Stimulated activated naive CD8-positive, alpha-beta T cell treated with anti-CD3 and anti-CD28 coated beads, Interleukin-15, amount 100 ng/mL, for 72 hours (primary cell): ENCODE measurements at places on chromosomes 7 and 10.

- DNase-seq, result no peak
Observed at GRCh38 chr10:114634609-114634979, 23.5 kb downstream of the ABLIM1 start.

DNA sequence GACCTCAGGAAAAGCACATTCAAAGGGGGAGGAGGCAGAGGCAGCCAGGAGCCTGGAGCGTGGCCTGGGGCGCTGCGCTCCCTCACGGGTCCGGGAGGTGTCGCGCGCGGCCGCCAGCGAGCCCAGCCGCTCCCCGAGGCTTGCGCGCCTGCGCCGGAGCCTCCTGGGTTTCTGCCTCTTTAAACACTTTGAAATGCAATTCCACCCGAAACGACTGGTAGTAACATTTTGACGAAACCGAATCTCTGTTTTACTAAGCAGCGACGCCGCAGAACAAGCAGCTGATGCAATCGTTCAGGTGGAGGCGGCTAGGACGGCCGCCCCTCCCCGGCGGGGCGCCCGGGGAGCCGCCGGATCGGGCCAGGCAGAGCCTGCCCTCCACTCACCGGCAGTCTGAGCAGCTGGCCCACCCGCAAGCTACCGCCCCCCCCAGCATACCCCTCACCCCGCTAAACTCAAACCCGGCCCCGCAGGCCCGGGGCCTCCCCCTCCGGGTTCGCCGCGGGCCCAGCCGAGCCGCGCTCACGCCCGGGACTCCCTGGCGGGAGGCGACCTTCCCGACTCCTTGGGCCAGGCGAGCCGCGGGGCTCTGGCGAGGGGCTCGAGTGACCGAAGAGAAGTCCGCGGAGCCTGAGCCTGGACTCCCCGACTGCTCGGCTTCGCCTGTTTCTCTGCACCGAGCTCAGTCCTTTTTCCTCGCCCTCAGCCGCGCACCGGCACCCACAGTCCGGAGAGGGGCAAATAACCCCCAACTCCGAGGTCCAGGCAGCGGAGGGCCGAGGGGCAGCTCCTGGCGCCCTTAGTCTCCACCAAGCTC, 3.2 kb downstream of the MKX start:
- peak; percentile 89 for DNase-seq

- no peak for DNase-seq
Observed at GRCh38 chr10:6080417-6080973, 8.3 kb upstream of the RBM17 start.

DNA sequence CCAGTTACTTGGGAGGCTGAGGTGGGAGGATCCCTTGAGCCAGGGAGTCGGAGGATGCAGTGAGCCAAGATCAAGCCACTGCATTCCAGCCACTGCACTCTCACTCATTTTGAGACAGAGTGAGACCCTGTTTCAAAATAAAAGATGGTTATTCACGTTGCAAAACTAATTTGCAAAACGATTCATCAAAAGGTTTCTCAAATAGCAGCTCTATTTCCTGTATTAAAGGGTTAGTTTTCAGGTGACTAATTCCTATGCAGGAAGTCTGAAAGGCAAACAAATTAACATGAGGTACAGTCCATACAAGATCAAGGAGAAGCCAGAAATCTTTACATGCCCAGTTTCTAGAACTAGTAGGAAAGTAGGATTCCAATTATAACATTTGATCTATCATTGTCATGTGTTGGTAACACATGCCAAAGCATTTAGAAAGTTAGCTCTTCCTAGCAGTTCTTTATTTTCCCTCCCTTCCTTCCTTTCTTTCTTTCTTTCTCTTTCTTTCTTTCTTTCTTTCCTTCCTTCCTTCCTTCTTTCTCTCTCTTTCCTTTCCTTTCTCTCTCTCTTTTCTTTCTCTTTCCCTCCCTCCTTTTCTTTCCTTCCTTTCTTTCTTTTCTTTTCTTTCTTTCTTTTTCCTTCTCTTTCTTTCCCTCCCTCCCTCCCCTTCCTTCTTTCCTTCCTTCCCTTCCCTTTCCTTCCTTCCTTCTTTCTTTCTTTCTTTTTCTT, 49.3 kb downstream of the DENND2A start:
- DNase-seq, result no peak

DNA sequence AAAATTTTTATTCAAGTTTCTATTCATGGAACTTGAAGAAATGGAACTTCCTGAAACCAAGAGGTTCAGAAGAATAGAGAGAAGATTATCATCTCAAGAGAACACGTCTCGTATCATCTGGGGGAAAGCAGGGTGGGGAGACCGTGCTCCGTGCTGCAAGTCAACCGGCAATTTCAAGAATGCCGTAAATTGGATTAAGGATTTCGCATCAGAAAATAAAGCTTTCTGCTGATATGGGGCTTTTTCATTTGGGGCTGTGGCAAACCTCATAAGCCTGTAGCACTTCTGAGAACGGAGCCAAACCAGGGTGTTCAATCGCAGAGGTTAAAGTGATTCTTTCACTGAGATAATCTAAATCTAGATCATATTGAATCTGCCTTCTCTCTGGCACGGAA, 150.1 kb upstream of the NPS start:
- no peak for DNase-seq

DNA sequence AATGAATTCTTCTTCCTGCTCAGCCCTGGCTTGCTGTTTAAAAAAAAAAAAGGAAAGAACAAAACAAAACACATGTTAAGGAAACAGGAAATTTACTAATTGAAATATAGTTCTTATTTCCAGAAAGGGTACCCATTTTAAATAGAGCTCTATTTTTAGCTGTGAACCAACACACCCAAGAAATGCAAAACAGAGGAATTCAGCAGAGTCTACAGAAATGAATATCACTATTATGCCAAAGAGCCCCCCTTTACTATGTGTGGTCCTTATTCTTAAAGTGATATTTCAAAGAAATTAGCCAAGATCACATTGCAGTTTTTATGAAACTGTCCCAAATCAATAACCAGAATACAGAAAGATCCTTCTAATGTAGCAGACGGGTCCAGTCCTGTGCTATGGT, 53.7 kb downstream of the CCDC6 start:
- no peak for DNase-seq

DNA sequence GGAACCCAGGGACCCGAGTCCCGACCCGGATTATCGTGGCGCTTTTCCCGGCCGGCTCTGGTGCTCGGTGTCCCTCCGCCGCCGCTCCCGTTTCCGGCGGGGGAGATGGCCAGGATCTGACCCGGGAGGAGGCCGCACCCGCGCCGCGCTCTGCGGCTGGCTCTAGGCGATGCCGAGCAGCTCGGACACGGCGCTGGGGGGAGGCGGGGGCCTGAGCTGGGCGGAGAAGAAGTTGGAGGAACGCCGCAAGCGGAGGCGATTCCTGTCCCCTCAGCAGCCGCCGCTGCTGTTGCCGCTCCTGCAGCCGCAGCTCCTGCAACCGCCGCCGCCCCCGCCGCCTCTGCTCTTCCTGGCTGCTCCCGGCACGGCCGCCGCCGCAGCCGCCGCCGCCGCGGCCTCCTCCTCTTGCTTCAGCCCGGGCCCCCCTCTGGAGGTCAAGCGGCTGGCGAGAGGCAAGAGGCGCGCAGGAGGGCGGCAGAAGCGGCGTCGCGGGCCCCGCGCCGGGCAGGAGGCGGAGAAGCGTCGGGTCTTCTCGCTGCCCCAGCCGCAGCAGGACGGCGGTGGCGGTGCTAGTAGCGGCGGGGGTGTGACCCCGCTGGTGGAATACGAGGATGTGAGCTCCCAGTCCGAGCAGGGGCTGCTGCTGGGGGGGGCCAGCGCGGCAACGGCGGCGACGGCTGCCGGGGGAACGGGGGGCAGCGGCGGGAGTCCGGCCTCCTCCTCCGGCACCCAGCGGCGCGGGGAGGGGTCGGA, 593 bp downstream of the CDK13 start:
- DNase-seq, result peak; percentile 61

GRCh38 chr7:44466300-44467216, 23.9 kb downstream of the NUDCD3 start:
- no peak for DNase-seq

- no peak for DNase-seq
Observed at GRCh38 chr7:22611758-22612079, 111.7 kb upstream of the STEAP1B start.
